ENCODE measurements at places on chromosomes 3 and 15. TPM values are rescaled to one million over a fixed set of nuclear protein-coding genes. Genes with fewer than 3 reads are reported as not detected.

The GNAT1 gene
- polyA plus RNA-seq = not detected

DNA sequence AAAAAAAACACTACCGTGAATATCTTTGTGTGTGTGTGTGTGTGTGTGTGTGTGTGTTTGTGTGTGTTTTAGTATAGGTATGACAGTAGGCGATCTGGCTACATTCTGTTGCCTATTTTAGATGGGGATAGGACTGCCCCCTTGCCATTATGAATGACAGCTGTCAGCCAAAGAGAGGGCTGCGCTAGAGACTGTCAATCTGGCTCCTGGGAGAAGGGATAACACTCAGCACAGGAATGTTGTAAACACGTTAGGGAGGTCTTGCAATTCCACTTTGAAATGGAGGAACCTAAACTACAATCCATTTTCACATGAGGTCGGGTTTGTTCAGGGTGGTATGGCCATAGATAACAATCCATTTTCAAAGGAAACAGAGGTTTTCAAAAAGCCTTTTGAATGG is 14.1 kb upstream of the ETV5 start:
- H3K27me3 ChIP-seq = peaks cover 14% of the 10 kb centered on the region
- no peaks in the 10 kb centered on the region for H3K4me1 ChIP-seq
- no peak overlapping the region for H3K4me3 ChIP-seq
- H3K36me3 ChIP-seq = no peaks in the 10 kb centered on the region
- H3K27ac ChIP-seq = no peak overlapping the region

- peaks cover 9% of the 10 kb centered on the region for H3K4me1 ChIP-seq
- no peaks in the 10 kb centered on the region for H3K27me3 ChIP-seq
- no peak overlapping the region for H3K4me3 ChIP-seq
- H3K27ac ChIP-seq = no peak overlapping the region
- DNase-seq = no peak
Observed at GRCh38 chr3:111884411-111885018, 25.4 kb downstream of the PHLDB2 start.

- H3K27ac ChIP-seq = no peak overlapping the region
- no peaks in the 10 kb centered on the region for H3K36me3 ChIP-seq
- no peak for DNase-seq
- H3K4me3 ChIP-seq = no peak overlapping the region
- no peaks in the 10 kb centered on the region for H3K4me1 ChIP-seq
Observed at GRCh38 chr15:66080717-66081398, 172.7 kb downstream of the MEGF11 start.

The SMCO1 gene
- not detected for polyA plus RNA-seq

GRCh38 chr15:68201153-68201878 is 3.8 kb downstream of the CALML4 start:
- H3K27me3 ChIP-seq = no peaks in the 10 kb centered on the region
- H3K4me1 ChIP-seq = peaks cover 15% of the 10 kb centered on the region
- H3K4me3 ChIP-seq = no peak overlapping the region
- no peaks in the 10 kb centered on the region for H3K36me3 ChIP-seq
- H3K27ac ChIP-seq = no peak overlapping the region
- no peak for DNase-seq

DNA sequence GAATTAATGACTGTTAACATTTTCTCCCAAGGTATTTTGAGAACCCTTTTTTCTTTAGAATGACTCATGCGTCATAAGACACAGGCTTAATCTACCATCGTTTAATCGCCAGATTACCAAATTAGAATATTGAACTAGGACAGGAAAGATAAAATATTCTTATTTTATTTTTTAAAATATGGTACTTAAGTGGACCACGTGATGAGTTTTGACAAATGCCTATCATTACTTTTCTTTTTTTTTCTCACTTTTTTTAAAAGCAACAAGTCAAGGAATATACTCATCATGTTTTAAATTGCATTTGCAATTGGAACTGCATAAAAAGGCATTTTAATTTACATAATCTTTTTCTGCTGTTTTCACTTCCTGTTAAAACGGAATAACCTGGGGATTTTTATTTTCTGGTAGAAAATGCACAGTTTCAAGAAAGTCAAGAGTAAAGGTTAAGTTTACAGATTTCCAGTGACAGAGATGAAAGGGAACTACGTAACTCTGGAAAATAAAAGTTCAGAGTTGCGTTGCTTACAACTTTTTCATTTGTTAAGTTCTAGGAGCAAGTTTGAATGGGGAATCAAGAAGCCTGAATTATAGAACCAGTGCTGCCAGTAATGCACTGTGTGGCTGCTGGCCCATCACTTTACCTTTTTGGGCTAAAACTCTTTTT is 23.6 kb downstream of the SIAH2 start:
- DNase-seq = no peak
- H3K27me3 ChIP-seq = no peaks in the 10 kb centered on the region
- H3K36me3 ChIP-seq = peaks cover 7% of the 10 kb centered on the region
- H3K27ac ChIP-seq = no peak overlapping the region

The CEMIP gene
- 0.02 TPM for polyA plus RNA-seq

- peaks cover 4% of the 10 kb centered on the region for H3K27me3 ChIP-seq
- no peaks in the 10 kb centered on the region for H3K36me3 ChIP-seq
- no peaks in the 10 kb centered on the region for H3K4me1 ChIP-seq
- DNase-seq = no peak
- H3K27ac ChIP-seq = no peak overlapping the region
- H3K4me3 ChIP-seq = no peak overlapping the region
Observed at GRCh38 chr15:69002783-69003182, 11.7 kb upstream of the NOX5 start.

All from endothelial cell of umbilical vein (primary cell).